SK-MEL-5 (cell line): ENCODE measurements at places on chromosomes 2 and 18. TPM values are rescaled to one million over a fixed set of nuclear protein-coding genes. Genes with fewer than 3 reads are reported as not detected.

The FAM228B gene
- total RNA-seq = 2.9 and 4.0 TPM in 2 replicates

The PIKFYVE gene
- 50.9 and 52.0 TPM in 2 replicates for total RNA-seq

The RAB31 gene
- 11.2 and 12.9 TPM in 2 replicates for total RNA-seq

The ATP8B1 gene
- 0.61 and 0.90 TPM in 2 replicates for total RNA-seq

The DLX1 gene
- total RNA-seq = 3.6 and 4.8 TPM in 2 replicates

The SATB2 gene
- total RNA-seq = 5.6 and 7.4 TPM in 2 replicates
